ENCODE measurements at places on chromosomes 16 and 17.

DNA sequence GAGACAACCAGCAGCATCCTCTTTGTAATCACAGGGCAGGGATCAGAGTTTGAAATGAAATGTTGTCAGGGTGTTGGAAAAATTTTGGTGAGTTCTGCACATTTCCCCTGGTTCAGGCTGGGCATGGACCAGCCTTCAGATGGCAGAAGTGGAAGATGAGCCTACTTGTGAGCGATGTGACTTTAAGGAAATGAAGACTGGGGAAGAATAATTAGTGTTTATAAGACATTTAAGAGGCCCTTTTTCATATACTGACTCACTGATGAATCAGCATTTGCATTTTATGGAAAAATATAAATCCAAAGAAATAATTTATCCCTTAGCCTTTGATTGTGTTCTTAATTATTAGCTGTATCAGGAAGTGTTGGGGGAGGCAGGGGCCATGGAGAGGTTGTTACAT lies 20.9 kb downstream of the GPR179 start:
- no peak for DNase-seq

DNA sequence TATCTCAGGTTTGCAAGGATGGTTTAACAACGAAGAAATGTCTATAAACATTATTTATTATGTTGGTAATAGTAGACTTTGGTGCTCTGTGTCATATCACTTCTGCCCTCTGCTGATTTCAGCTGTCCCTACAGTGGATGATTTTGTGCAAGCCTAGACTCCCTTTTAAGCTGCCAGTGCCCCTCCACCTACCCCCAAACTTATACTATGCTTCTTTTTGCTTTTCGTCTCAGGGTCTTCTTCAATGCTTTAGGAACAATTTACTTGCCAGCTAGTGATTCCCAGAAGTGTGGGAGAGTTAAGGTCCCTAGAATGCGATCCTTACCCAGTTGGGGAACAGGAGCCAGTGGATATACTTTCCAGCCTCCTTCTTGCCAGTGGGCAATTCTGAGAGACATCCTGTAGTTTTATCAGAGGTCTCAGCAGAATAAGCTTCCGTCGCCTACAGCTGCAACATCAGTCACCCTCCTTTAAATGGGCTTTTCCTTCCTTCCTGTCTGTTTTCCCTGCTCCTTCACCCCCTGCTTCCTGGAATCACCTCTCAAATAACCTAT lies 4.1 kb downstream of the ICAM2 start:
- no peak for DNase-seq

DNA sequence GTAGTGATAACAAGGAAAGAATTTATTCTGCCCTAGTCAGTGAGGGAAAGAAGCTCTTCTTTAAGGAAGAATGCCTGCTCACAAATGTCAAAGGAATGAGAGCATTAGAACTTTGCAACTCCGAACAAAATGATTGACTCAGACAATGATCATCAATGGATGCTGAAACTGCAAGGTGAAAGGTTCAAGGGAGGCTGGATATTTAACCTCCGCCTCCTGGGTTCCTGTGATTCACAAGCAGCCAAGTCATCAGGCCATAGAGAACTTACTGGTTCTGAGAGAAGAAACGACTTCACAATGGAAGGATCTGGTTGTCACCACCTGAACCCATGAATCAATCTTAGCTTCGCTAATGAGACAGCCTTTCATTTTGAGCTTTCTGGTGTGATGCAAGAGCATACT lies 16.0 kb upstream of the SCNN1B start:
- peak; percentile 46 for DNase-seq

DNA sequence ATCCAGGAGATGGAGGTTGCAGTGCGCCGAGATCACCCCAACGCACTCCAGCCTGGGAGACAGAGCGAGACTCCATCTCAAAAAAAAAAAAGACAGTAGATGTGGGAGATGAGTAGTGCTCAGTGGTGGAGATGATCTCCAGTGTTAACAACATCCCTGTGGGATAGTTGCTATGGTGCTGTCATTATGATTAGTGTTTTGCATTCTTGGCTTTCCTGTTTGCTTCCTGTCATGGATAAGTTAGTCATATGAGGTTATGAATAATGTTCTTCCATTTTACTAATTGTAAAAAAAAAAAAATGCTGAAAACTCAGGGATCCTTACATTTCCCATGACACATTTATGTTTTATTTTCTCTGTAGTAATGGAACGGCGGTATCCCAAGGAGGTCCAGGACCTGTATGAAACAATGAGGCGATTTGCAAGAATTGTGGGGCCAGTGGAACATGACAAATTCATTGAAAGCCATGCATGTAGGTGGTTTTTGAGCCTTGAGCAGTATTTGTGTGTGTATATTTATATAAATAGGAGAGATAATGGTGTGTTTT lies 24.5 kb upstream of the DUSP14 start:
- no peak for DNase-seq

- DNase-seq, result no peak
These were observed at the start of gene NT5C3B for GRCh38 chr17:41835800-41836549. TSS of gene NT5C3B (minus strand) at chr17:41836232. CDS start at chr17:41836193, 39 bp downstream.

GRCh38 chr17:63631626-63632025 lies 9.4 kb downstream of the MAP3K3 start:
- no peak for DNase-seq

DNA sequence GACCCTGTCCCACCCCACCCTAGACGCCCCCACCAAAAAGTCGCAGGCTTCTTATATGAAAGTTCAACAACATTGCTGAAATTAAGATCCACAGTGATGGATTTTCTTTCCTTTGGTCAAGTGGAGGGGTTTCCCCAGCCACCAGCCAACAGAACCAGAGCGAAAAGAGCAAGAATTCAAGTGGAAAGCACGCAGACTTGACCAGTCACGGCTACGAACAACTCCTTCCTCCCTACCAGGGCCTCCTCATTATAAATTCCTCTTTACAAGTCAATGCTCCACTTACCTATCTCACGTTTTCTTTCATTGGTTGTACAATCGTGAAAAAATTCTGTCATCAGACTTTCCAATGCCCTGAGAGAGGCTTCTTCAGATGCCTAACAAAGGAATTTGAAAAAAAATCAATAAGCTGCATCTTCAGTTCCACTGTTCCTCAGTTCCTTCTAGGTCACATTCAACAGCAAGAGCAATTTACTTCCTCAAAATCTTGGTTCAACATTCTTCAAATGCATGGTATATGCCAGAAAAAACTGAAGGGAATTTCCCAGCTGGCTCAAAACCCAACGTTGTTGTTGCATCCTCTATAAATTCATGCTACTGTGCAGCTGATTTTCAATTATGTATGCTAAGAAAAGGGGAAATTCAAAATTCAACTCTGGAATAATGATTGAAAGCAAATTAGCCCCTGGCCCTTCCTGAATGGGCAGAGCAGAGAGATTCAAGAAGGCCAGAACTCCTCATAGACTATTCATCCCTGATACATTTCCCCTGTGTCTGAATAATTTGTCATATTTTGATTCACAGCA lies 30.9 kb downstream of the XPO6 start:
- DNase-seq, result no peak

- DNase-seq, result no peak
These were observed 37.2 kb downstream of the LYRM1 start for GRCh38 chr16:20937736-20938135.

DNA sequence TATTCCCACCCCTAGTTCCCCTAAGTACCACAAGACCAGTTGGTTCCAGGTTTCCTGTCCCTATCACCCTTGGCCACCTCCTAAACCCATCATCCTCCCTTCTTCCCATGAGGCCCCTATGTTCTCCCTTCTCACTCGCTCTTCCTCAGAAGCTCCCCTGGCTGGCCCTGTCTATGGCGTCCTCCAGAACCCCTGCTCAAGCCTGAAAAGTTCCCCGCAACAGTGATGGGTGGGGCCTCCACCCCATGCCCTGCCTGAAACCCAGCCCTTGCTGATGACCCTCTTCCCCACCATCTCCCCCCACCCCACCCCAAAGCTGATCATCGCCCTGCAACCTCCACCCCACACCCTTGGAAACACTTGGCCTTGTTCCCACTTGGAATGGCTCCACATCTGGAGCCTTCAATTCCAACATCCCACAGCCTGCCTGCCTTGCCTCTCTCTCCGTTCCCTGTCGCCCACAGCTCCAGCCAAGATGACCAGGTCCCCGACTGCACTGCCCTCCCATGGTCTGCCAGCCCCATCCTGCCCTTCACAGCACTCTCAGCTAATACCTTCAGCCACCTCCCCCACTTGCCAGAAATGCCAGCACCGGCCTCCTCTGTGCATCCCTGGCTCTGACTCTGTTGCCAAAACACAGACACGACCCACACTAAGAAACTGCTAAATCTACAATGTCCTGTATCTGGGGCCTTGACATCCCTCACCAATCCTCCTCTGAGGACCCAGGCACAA lies 10.5 kb downstream of the OSBPL7 start:
- no peak for DNase-seq

- DNase-seq, result no peak
These were observed at the start of gene PPM1E for GRCh38 chr17:58755577-58756245. TSS of gene PPM1E (plus strand) at chr17:58755854.

Data from epithelial cell of proximal tubule (primary cell).